GM03348 (cell line): ENCODE measurements at places on chromosomes 13 and 19.
A peak's percentile ranks its signal among the peaks of the same experiment; 100 is the strongest.

GRCh38 chr13:44118881-44119280 is 239.2 kb downstream of the LACC1 start:
- DNase-seq: no peak

DNA sequence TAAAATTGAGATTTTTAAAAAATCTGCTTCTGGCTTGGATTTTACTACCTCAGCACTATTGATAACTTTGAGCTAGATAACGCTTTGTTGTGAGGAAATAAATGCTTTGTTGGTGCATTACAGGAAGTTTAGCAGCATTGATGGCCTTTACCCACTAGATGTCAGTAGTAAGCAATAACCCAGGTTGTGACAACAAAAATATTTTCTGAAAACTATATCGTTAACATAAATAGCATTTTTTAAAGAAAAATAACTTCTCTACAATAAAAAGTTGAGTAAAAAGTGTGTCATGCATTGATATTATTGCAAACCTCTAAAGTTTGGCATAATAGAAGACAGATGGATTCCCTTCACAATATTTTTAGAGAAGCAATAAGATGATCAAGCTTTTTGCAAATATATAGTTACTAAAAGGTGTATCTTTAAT is 1246.5 kb downstream of the UQCRFS1 start:
- DNase-seq: peak; percentile 26

- DNase-seq: no peak
Observed at GRCh38 chr13:33649212-33649878, 168.6 kb upstream of the RFC3 start.

DNA sequence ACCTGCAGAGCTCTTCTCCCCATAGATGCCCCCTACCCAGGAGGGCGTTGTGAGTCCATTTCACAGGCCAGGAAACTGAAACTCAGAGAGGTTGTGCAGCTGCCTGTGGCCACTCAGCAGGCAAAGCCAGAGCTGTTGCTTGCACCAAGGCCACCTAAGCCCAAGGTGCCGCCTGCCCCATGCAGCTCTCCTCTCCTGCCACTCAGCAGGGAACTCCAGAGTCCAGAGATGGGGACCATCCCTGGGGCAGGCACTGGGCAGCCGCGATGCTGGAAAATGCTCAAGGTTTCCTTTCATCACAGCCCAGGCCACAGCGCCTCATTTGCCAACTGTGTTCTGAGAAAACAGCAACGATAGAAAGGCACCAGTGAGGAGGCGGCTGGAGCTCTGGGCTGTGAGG is 41.0 kb upstream of the PEPD start:
- no peak for DNase-seq

GRCh38 chr19:639253-640160 is at the start of gene FGF22:
Gene FGF22, plus strand, starts transcription at chr19:639879. Its CDS starts 47 bp downstream, at chr19:639926.
- peak; percentile 100 for DNase-seq

- DNase-seq: peak; percentile 22
Observed at GRCh38 chr13:32585550-32586079, 637 bp upstream of the PDS5B start.

DNA sequence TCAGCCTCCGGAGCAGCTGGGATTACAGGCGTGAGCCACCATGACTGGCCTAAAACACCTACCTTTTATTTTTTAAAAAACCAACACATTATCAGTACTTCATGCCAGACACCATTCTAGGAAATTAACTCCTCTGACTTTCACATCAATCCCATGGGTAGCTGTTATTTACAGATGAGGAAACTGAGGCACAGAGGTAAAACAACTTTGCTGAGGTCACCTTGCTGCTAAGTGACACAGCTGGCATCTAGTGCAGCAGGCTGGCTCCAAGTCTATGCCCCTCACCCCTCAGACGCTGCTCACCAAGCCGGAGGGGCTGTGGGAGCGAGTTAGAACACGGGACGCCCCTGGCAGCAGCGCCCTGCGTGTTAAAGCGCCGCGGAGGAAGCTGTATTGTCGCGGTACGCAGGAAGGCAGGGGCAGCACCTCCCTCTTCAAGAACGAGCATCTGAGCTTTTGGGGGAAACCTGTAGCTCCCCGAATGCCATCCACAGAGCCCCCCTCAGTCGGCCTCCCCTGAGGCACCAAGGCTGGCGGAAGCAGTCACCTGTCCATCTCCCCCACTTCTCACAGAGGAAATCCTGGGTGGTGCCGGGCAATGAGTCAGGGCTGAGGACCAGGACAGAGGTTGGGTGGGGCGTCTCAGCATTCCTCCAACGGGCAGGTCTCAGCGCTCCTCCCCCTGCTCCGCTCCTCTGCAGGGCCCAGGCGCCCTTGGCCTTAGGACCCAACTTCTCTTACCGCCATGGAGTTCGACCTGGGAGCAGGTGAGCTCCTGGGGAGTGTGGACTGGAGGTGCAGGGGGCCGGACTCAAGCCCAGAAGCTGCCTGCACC is at the start of gene C19orf33:
TSS of gene C19orf33 (plus strand) at position 735 of the 835 bp plus-strand sequence. CDS start at position 746, 11 bp downstream.
- no peak for DNase-seq
